ENCODE measurements at places on chromosomes 7 and 10.

DNA sequence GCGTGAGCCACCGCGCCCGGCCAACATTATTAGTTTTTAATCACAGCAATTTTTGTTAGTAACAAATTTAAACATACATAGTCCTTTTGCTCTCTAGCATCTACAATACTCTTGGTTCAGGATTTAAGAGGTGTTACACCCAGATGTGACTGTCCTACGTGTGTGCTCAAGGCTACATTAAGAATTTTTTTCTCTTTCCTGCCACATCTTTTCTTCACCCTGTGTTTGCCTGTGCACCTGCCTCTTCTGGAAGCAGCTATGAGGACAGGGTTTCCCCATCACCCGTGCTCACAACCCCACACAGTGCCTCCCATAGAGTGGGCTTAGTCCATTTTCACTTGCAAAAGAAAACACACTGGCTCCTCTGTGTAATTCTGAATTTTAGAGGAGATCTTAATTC, 186.7 kb upstream of the KLF6 start:
- DNase-seq, result no peak

DNA sequence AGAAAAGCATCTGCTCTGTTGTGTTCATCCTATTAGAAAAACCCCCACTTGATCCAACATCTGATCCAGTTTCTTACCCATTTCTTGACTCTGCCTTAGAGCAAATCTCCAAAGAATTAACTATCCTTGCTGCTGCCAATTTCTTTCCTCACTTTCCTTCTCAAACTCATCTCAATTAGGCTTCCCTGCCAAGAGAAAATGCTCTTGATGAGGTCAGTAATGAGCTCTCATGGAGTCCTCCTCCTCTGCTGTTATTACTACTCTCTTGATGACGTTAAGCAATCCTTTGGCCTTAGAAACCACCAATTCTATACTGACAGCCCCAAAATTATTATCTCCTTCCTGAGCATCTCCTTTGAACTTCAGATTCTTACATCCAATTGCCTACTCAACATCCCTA, 162.0 kb upstream of the FAM13C start:
- DNase-seq, result no peak

GRCh38 chr7:12025246-12025645, 185.8 kb upstream of the TMEM106B start:
- DNase-seq, result no peak

GRCh38 chr7:39252916-39253315, 275.2 kb downstream of the POU6F2 start:
- no peak for DNase-seq

DNA sequence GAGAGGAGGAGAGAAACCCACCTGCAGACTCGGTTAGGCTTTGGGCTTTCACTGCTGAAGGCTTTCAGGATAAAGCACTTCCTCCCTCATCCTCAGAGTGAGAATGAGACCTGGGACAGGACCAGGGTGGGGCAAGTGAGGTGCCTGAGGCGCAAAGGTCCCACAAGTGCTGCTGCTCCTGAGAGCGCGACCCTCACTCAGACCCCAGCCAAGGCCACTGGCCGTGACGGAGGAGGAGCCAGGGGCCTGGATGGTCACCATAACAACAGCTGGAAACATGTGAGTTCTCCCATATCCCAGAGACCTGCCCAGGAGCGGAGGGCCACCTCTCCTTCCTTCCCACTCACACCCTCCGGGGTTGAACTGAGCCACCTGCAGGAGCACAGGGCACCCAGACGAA, 46.9 kb upstream of the MKRN1 start:
- no peak for DNase-seq

DNA sequence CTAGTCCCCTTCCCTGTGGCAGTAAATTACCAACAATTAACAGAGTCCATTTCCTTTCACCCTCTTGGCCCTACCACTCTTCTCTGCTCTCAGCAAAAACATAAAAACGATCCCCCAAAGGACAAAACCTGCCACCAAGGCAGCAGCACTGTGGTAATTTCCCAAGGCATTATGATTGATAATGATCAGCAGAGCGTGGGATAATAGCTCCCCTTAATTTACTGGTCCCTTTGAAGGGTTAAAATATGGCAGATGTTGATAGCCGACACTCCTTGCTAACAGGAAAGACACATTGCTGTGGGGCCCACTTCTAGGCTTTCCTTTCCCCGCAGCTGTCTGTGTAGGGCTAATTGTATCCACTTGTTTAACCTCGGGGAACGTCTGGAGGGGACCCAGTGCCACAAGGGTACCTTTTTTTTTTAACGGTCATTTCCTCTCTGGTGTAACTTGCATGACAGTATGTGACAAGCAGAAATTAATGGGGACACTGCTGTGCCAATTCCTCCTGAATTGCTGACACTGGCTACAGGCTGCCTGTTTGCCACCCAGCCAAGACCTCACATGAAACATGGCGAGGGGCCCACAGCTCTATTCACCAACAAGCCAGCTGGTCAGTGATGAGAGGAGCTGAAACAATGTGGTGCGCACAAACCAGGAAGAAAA, 81.3 kb downstream of the CDK6 start:
- DNase-seq, result no peak

DNA sequence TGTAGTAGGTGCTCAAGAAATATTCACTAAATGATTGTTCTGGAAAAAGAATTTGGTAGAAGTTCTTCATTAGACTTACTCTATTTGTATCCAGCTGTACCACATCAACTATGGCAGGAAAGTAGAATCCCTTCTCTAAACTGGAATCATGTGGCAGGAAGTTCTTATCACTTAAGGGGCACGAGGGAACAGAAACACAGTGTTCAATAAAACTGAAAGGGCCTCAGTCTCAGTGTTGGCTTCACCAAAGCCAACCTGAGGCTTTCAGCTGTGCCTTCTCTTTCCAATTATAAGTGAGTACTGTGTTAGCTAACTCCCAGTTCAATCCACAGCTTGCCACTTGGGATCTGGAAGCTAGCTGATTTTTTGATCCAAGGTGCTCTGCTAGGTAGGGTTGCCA, 257.6 kb upstream of the LRGUK start:
- DNase-seq, result no peak

DNA sequence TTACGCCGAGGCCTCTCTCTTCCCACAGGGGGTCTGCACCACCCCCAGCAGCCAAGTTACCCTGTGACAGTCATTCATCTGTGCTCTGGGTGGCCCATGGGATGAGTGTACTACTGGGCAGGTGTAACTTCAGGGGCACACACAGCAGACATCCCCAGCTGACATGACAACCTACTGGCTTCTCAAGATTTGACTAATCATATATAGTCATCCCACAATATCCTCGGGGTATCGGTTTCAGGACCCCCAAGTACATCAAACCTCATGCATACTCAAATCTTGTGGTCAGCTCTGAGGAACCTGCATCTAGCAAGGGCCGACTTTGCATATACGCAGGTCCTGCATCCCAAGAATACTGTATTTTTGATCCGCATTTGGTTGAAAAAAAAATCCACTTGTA, 336.9 kb upstream of the C7orf33 start:
- no peak for DNase-seq
